NCI-H460 (cell line): ENCODE measurements at places on chromosomes 13 and 19. TPM values are rescaled to one million over a fixed set of nuclear protein-coding genes. Genes with fewer than 3 reads are reported as not detected.

The TMEM238 gene
- total RNA-seq, result 0.97 and 2.0 TPM in 2 replicates

The ACER1 gene
- not detected in 2 replicates for total RNA-seq

The SYCN gene
- total RNA-seq, result not detected in 2 replicates

The LHB gene
- not detected in 2 replicates for total RNA-seq

The CCNA1 gene
- total RNA-seq, result 0.89 and 1.5 TPM in 2 replicates

The GPC6 gene
- 16.1 and 16.7 TPM in 2 replicates for total RNA-seq

The PRTN3 gene
- total RNA-seq, result 0.50 and 1.4 TPM in 2 replicates
